Activated T-cell treated with anti-CD3 and anti-CD28 coated beads for 1 hour (primary cell): ENCODE measurements at places on chromosomes 7 and 10.
A peak's percentile ranks its signal among the peaks of the same experiment; 100 is the strongest.

GRCh38 chr7:46197785-46198540, 276.9 kb upstream of the IGFBP3 start:
- DNase-seq, result no peak

DNA sequence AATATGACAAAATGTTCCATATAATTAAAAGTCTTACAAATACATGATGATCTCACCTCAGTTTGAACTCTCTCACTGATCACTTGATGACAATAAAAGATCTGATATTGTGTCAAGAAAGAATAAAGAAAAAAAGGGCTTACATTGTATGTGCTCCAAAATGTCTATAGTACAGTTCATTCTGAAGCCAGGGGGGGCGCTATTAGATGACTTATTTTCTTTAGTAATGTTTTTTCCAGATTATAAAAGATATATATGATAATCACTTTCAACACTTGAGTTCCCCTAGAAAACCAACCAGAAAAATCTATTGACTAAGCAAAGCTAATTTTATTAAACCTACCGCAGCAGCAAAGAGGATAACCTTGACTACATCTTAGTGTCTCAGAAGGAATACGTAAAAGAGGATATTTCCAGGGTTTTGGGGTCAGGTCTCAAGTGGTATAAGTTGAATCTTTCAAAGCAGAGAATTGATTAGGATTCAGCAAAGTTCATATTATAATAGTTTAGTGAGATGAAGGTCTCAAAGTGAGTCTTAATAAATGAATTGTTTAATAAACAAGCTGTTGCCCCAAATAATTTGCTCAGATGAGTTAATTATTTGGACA, 55.8 kb downstream of the PTN start:
- no peak for DNase-seq

DNA sequence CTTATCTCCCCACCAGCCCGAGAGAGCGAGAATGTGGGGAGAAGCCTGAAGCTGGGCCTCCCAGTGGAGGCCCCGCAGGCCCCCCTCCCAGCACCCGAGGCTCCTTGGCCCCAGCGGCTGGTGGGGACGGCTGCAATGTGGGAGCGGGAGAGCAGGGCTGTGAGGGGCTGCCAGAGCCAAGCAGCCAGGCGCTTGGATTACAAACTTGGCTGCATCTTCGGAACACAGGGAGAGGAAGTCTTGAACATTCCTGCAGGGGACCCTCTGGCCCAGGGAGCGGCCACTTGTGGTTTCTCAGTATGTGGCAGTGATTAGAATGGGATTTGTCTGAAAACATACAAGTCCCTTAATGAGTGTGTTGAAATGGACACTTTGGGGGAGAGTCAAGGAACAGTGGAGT, 23.2 kb downstream of the ELN start:
- DNase-seq, result no peak

DNA sequence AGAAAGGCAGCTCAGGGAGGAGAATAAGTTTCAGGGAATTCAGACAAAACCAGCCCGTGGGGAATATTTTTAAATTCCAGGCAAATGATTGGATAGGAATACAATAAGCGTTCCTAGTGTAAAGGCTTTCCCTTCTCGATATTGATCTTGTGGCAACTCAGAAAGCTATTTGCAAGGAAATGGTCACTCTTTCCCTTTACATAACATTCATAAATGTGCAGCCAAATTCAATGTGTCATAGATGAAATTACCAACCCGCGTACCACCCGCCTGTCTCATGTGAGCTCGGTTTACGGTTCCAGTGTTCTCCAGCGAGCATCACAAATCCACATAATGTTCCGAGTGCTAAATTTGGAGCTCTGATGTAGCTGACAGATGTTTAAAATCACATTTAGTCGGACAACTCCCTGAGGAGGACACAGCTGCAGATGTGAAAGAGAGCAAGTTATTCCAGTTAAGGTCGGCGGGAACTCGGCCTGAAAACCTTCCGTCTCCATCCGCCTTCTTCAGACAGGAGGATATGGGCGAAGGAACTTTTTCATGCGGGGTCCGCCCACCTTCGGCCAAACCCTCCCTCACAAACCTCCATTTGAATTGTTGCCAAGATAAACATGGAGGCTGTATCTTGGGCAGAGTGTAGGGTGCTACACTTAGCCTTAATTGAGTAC, 327.0 kb downstream of the RNLS start:
- DNase-seq, result no peak

GRCh38 chr10:4186849-4187540, 402.0 kb upstream of the KLF6 start:
- DNase-seq, result no peak

DNA sequence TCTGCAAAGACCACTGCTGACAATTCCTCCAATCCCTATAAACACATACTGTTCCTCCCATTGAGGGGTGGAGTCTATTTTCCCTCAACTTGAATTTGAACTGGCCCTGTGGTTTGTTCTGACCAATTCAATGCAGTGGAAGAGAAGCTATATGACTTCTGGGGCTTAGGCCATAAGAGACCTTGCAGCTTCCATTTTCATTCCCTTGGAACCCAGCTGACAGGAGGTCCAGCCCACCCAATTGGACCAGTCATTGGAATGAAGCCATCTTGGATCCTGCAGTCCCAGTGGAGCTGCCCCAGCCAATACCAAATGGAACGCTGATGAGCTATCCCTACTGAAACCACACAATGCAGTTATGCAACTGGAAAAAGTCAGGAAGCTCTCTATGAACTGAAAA, 8.9 kb upstream of the TMED4 start:
- no peak for DNase-seq

DNA sequence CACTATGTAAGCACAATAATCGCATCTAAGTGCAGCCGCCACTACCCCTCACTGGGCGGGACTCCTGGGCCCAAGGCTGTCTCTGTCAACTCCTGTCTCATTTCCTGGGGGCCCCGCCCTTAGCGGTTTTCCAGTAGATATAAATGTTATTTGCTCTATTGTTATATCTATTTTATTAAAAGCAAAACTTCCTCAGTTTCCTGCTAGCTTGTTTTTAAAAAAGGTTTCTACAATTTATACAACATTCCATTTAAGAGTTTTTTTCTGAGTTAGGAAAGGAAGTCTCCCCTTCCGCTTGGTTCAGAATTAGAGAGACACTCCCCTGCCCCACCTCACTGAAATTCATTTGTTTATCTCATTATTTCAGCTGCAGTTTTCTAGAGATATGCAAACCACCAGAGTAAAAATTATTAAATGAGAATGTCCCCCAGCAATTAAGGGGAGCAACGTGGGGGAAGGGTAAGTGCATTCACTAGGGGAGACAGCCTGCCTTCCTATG, 82.7 kb downstream of the RAMP3 start:
- no peak for DNase-seq

DNA sequence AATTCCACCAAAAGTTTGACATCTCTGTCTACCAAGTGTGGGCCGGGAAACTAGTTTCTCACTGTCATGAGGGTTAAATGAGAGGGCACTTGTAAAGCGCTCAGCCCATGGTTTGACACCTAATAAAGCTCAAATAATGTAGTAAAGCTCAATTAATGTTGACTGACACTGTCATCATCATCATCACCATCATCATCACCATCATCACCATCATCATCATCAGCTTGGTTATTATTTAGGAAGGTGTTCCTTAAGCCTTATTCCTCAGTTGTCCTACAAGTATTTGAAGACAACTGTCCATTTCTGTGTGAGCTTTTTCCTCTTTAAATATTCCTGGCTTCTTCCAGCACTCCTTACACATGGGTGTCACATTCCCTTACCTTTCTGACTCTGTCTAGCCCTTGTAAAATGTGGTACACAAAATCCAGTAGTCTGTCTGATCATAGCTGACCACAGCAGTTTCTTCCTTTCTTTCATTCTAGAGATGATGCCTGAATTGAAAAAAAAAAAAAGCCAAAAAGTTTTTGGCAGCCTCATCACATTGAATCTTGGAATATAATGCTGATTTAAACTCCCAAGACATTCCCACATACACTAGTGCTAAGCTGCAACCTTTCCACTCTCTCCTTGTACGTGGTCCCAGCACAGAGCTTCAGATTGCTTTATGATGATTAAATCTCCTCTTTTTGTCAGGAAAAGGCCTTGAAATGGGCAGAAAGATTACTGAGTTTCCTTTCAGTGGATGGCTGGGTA, 40.6 kb upstream of the SEPHS1 start:
- DNase-seq, result no peak

DNA sequence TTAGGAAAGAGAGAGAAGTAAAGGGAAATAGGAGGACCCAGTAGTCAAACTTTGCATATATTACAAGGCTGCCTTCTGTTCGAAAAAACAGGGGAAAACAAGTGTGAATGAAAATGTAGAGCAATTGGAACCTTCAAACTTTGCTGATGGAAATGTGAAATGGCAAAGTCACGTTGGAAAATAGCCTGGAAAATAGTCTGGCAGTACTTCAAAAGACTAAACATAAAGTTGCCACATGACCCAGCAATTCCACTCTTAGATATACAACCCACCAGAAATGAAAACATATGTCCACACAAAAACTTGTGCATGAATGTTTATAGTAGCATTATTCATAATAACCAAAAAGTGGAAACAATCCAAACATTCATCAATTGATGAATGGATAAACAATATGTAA, 78.6 kb upstream of the IFRD1 start:
- DNase-seq, result no peak

DNA sequence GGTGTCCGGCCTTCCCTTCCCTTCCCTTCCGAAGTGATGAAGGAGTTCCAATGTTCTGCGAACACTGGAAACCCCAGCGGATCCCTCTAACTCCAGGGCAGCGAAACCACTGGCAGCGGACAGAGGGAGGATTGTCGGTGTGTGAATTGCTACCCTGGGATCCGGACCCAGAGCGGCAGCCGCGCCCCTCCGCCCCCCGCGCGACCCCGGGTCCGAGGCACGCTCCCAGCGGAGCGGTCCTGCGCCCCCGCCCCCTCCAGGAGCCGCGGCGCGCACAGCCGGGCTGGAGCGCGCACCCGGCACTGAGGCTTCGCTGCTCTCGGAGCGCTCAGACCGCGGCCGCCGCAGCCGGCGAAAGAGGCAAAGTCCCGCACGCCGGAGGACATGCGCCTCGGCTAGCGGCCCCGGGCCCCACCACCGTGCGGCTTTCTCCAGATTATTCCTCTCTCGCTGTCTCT, at the start of gene PTPRZ1:
Gene PTPRZ1 (plus strand): TSS at position 331 of the 458 bp plus-strand sequence. CDS start 339 bp downstream, outside the sequence.
- DNase-seq, result no peak

DNA sequence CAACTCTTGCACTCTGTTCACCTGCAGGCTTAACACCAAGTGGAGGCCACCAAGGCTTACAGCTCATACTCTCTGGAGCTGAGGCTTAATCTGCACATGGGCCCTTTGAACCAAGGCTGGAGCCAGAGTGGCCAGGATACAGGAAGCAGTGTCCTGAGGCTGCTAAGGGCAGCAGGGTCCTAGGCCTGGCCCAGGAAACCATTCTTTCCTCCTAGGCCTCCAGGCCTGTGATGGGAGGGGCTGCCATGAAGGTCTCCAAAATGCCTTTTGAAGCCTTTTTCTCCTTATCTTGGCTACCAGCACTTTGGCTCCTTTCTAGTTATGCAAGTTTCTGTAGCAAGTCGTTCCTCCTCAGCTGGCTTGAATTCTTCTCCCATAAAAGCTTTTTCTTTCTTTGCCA, 68.0 kb upstream of the GNAI1 start:
- DNase-seq, result no peak

GRCh38 chr7:70215491-70215890, 617.2 kb downstream of the AUTS2 start:
- no peak for DNase-seq

DNA sequence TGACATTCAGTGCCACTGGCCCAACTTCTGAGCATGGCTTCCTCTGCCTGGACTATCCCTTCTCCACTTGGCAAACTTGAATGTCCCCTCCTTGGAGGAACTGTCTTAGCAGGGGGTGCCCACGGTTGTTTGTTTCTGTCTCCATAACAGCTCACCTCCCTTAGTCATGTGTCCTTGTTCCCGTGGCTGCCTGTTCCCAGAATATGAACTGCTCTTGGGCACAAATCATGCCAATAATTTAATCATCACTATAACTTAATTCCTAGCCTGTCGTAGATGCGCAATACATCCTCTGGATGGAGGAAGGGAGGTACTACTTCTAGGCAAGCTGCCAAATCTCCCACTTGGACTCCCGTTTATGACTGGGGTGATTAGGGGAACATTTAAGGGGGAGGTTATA, 173.1 kb downstream of the MYOF start:
- DNase-seq, result no peak

- no peak for DNase-seq
Measured at GRCh38 chr10:116030576-116030975, 242.4 kb downstream of the GFRA1 start.

DNA sequence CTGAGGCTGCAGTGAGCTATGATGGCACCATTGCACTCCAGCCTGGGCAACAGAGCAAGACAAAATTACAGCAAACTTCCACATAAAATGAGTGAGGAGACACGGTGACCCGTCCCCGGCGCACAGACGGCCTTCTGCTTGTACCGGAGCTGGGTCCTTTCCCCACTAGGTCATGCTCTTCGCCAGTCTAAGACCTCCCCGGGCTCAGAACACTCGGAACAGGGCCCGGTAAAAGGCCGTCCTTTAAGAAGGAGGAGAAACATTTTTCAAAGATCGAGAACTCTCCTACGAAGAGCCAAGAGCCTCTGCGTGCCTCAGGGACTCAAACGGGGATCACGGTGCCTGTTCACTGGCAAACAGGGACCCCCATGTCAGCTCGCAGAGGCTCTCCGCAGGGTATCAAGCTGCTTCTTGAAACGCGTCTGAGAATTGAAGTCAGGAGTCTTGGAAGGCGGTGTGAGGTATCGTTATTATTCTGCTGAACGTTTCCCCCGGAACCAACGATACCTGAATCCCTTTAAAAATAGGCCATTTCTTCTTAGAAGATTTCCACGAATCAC, 9.0 kb downstream of the CARD11 start:
- no peak for DNase-seq

- DNase-seq, result no peak
Measured at GRCh38 chr7:70374772-70375533, 757.0 kb upstream of the GALNT17 start.

DNA sequence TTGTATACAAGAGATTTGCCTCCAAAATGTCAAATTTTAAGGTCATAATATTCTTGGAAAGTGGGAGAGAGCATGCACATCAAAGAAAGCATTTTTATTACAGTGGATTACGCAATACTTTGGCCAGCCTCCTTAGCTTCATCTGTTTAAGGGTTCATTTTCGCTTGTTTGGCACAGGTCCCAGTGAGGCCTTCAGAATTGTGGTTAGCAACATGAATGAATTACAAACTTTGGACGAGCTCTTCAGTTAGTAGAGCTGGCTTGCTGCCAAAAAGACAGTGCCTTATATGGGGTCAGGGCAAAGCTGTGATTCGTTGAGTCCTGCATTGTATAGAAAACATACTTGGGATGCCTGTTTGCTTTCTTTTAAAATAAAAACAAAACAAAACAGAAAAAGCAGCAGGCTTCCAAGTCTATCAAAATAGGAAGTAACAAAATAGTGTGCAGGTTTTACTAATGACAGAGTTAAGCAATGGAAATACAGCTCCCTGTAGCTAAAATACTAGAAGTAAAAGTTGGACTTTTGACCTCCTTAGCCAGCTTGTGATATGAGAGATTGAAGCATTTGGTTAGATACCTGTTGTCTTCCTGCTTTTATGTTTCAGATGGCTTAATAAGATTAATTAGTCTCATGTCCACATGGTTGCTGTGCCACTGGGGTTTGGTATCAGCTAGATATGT, 190.8 kb downstream of the MLLT10 start:
- peak; percentile 31 for DNase-seq

- DNase-seq, result no peak
Measured at GRCh38 chr10:104076743-104077160, 8.9 kb downstream of the COL17A1 start.

GRCh38 chr7:44274623-44274975, 50.8 kb downstream of the CAMK2B start:
- DNase-seq, result no peak
